ENCODE measurements at places on chromosomes 2 and 18. TPM values are rescaled to one million over a fixed set of nuclear protein-coding genes. Genes with fewer than 3 reads are reported as not detected.

SPP2 gene
- total RNA-seq, result not detected

BOLL gene
- total RNA-seq, result not detected

RAMP1 gene
- 69.5 TPM for total RNA-seq

DNA sequence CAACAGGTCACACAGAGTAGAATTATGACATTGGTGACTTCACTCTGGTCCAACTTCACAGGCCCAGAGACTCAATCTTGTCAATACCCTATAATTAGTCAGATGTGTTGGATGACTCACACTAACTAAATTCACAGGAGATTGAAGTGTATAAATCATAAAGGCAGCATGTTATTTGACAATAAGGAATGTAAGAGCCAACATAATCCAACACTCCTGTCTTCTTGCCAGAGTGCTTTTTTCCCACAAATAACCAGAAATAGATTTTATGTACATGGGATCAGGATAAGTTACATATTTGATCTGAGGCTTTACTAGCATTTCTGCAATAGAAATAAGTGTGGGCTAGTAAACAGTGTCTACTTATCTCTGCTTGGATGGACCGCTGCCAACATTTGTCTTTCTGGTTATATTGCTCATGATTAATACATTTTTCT, 42.2 kb upstream of the ZSWIM2 start:
- no peaks in the 10 kb centered on the region for H3K4me1 ChIP-seq
- no peak for DNase-seq
- H3K4me3 ChIP-seq, result no peak overlapping the region
- no peaks in the 10 kb centered on the region for H3K36me3 ChIP-seq

DNA sequence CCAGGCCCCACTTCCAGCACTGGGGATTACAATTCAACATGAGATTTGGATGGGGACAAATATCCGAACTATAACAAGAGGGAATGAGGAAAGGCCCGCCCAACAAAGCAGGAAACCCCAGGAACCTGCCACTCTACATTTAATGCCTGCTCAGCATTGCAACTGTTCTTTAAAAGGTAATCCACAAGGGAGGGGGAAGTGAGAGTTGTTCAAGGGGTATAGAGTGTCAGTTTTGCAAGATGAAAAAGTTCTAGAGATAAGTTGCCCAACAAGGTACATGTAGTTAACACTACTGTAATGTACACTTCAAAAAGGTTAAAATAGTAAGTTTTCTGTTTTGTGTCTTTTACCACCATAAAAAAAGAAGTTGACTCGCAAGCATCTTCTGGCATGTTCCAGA, 137.6 kb downstream of the MBD2 start:
- H3K4me3 ChIP-seq, result no peak overlapping the region
- no peak overlapping the region for H3K27ac ChIP-seq
- no peaks in the 10 kb centered on the region for H3K4me1 ChIP-seq
- H3K27me3 ChIP-seq, result no peaks in the 10 kb centered on the region

DNA sequence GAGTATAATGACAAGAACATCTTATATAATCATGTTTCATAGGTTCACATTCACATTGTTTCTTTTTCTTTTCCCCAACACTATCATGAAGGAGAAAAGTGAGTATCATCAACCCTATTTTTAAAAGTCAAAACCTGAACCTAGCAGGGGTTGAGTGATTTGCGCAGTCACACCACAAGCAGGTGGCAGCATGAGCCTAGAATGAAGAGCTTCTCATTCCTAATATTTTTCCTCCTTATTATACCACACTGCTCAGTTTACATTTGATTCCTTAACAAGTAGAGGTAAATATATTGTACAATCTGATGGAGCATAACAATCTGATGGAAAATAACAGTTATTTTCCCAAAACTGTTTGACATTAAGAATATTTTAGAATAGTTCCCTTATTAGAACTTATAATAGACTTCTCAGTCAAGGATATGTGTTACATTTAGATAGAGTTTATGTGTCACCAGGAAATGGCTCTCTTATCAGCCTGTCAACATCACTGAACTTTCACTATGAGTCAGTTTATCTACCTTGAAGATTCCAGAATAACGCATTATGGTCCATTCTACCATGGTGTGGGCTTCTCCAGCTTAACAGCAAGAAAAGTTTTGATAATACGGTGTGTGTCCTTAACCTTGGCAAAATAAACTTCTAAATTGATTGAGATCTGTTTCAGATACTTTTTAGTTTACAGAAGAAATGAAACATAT, 119.5 kb downstream of the NEB start:
- no peak for DNase-seq
- no peaks in the 10 kb centered on the region for H3K36me3 ChIP-seq
- no peaks in the 10 kb centered on the region for H3K4me1 ChIP-seq
- H3K4me3 ChIP-seq, result no peak overlapping the region

GRCh38 chr2:129887688-129888266, 91.7 kb upstream of the RAB6C start:
- H3K27me3 ChIP-seq, result no peaks in the 10 kb centered on the region
- no peak overlapping the region for H3K27ac ChIP-seq
- no peak overlapping the region for H3K4me3 ChIP-seq
- no peaks in the 10 kb centered on the region for H3K36me3 ChIP-seq
- H3K4me1 ChIP-seq, result no peaks in the 10 kb centered on the region

- no peaks in the 10 kb centered on the region for H3K27me3 ChIP-seq
- no peak overlapping the region for H3K27ac ChIP-seq
- no peaks in the 10 kb centered on the region for H3K36me3 ChIP-seq
- no peak overlapping the region for H3K4me3 ChIP-seq
- no peak for DNase-seq
Observed at GRCh38 chr2:136510244-136510643, 255.1 kb upstream of the THSD7B start.

DNA sequence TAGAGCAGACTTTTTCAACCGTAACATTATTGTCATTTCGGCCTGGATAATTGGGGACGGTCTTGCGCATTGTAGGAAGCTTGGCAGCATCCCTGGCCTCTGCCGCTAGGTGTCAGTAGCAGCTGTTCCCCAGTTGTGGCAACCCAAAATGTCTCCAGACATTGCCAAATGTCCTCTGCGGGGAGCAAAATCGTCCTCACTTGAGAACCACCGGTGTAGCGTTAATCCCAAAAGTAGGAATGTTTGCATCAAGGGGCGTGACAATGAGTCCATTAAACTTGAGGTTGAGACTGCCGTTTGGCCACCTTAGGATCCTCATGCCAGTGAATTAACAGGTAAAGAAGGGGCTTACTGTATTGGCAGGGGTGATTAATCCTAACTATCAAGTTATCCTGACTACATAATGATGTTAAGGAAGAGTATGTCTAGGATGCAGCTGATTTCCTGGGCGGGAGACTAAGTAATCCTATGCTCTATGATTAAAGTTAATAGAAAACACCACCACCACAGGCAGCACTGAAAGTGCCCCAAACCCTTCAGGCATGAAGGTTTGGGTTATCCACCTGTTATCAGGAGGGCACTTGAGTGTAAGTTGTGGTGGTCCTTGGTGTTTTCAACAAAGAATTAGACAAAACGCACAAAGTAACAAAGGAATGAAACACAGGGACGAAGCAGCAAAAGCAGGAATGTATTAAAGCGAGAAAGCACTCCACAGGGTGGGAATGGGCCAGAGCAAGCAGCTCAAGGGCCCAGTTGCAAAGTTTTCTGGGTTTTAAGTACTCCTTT, 4.9 kb upstream of the ZC3H8 start:
- no peaks in the 10 kb centered on the region for H3K27me3 ChIP-seq
- no peak overlapping the region for H3K4me3 ChIP-seq
- H3K27ac ChIP-seq, result no peak overlapping the region
- no peaks in the 10 kb centered on the region for H3K4me1 ChIP-seq
- no peaks in the 10 kb centered on the region for H3K36me3 ChIP-seq
- peak; percentile 89 for DNase-seq

DNA sequence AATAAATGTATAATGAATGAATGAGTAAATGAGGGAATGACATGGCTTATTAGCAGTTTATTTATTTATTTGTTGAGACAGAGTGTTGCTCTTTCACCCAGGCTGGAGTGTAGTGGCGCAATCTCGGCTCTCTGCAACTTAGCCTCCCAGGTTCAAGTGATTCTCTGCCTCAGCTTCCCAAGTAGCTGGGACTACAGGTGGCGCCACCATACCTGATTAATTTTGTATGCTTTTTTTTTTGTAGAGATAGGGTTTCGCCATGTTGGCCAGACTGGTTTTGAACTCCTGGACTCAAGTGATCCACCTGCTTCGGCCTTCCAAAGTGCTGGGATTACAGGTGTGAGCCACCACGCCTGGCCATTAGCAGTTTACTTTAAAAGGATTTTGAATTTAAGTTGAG, 100.3 kb upstream of the CAVIN2 start:
- no peak overlapping the region for H3K4me3 ChIP-seq
- no peaks in the 10 kb centered on the region for H3K4me1 ChIP-seq
- no peak for DNase-seq
- no peaks in the 10 kb centered on the region for H3K27me3 ChIP-seq
- H3K27ac ChIP-seq, result no peak overlapping the region
- H3K36me3 ChIP-seq, result no peaks in the 10 kb centered on the region

GRCh38 chr2:196453613-196454047, 185.9 kb upstream of the CCDC150 start:
- peak; percentile 55 for DNase-seq
- no peaks in the 10 kb centered on the region for H3K27me3 ChIP-seq
- H3K4me3 ChIP-seq, result no peak overlapping the region
- H3K27ac ChIP-seq, result no peak overlapping the region
- H3K4me1 ChIP-seq, result no peaks in the 10 kb centered on the region
- H3K36me3 ChIP-seq, result no peaks in the 10 kb centered on the region

GRCh38 chr2:23426263-23426905, 41.4 kb downstream of the KLHL29 start:
- H3K36me3 ChIP-seq, result no peaks in the 10 kb centered on the region
- H3K27me3 ChIP-seq, result no peaks in the 10 kb centered on the region
- no peak overlapping the region for H3K27ac ChIP-seq
- no peak for DNase-seq
- H3K4me3 ChIP-seq, result no peak overlapping the region

GRCh38 chr2:78561876-78562275, 463.6 kb upstream of the REG3G start:
- no peaks in the 10 kb centered on the region for H3K27me3 ChIP-seq
- H3K36me3 ChIP-seq, result no peaks in the 10 kb centered on the region
- no peaks in the 10 kb centered on the region for H3K4me1 ChIP-seq
- H3K4me3 ChIP-seq, result no peak overlapping the region
- no peak overlapping the region for H3K27ac ChIP-seq
